GM12865 (cell line): ENCODE measurements at places on chromosomes 1 and 21.

DNA sequence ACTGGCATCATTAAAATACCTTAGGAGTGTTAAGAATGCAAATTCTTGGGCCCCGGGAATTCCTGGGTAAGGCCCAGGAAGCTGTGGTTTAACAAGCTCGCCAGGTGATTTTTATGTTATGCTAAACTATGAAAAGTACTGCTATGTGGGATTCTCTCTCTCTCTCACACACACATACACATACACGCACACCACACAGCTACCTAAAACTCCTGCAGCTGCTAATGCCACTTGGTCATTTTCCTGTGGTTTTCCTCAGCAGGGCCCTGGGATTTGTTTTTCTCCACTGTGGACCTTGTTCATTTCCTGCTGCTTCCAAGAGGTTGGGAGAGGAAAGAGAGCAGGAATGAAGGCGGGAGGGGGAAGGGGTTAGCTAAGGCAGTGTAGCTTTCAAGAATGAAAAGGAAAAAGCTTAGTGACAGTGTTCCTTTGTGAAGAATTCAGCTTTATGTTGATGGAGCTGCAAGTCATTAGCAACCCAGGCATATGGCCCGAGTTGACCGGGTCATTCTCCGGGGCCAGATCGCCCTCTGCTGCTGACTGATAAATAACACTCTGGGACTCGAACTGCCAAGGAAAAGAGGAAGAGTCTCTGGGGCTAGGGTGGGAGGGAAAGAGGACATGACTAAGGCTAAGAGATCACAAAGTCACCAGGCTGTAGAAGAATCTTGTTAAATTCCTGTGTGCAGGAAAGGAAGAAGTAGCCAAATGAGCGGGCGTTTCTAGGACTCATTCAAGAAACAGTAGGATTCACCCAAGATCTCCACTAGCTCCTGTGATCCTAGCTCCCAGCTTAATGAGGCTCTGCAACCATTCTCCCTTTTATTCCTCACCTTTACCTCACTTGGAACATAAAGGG, 30.5 kb upstream of the LRIG2 start:
- peak; percentile 84 for DNase-seq

DNA sequence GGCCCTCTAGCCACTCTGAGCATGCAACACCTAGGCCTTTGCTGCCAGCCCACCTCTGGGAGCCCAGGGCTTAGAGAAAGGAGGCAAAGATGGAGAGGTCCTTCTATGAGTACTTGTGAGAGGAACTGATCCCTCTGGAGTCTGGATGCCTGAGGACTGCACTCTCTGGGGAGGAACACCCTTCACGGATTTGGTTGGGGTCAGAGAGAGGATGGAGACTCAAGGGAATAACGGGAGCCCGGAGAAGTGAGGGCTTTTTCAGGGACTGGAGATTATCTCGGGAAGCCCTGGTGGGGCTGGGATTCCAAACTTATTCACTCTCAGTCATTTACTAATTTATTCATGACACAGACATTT, 413 bp upstream of the C1orf232 start:
- no peak for DNase-seq

DNA sequence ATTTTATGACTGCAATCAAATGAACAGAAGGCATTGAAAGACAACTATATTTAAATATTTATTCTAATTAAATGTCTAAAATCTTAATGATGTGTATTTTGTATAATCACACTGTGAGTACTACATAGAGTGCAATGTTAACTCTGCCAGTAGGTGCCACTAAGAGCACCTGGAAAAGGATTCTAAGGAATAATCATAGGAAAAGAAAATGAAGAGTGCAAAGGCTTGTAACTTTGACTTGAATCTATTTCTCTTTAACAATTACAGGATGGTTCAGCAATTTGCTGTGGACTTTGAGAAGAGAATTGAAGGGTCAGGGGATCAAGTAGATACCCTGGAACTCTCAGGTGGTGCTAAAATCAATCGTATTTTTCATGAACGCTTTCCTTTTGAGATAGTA, 200.4 kb downstream of the DNM3 start:
- no peak for DNase-seq

DNA sequence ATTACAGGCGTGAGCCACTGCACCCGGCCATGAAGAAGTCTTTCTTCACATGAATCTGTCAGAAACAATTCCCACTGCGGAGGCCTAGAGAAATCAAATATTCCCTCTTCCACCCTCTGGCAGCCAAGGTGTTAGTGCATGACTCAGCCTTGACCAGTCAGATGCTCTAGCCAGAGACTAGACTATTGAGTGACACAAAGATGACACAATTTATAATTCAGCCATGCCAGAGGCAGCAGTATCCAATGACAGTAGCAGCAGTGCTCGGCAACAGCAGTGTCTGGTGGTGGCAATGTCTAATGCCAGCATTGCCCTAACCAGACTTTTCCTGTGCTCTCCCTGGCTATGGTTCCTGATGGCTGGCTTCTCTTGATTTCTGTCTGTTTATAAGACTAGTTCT, 8.7 kb downstream of the CTXND2 start:
- DNase-seq = no peak

GRCh38 chr1:30719406-30720270, 3.7 kb downstream of the MATN1 start:
- peak; percentile 86 for DNase-seq

GRCh38 chr1:151371370-151372057, 991 bp downstream of the SELENBP1 start:
- DNase-seq = no peak

DNA sequence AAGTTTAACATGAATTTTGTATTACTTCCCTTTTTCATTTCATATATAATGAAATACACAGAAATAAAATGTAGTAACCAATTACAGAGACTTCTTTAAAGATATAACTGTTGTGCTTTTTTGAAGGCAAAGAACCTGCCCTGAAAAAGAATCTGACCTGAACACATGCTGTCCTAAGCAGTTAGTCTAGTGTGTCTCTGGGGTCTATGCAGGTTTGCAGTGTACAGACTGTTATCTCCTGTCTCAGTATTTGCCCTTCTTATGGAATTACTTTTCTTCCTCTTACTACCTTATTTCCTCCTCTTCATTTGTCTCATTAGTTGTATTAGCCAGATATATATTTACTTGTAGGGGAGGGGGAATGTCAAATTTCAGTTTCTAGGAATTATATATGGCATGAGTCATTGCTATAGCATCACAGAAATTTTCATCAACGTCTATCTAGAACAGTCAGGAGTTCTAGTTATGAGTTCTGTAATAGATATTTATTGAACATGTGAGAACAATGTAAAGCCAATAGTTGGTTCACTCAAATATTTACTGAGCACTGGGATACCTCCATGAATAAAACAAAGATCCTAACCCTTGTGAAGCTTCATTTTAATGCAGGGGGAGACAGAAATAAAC, 28.4 kb upstream of the PLEKHO1 start:
- no peak for DNase-seq

GRCh38 chr1:212433577-212434462, 1.1 kb downstream of the NENF start:
- DNase-seq = no peak

DNA sequence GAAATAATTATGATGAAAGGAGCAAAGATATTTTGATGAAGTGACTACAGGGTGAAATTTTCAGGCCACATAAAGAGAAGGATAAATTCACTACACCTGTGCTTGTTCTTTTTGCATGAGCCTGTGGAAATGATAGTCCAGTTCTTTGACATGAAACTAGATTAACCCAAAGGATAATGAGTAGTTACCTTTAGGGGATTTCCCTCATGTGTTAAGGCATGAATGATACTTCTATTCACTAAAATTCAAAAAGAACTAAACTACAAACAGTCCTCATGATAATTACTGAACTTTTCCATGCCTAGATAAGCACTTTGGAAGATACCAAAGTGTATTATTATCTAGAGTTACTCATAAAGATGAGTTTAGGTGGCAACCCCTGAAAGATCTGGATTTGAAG, 244.3 kb downstream of the PTPRC start:
- DNase-seq = no peak

- DNase-seq = no peak
Measured at GRCh38 chr1:15141935-15142539, 11.5 kb upstream of the TMEM51 start.

- DNase-seq = no peak
Measured at GRCh38 chr1:77040826-77041225, 173.5 kb downstream of the ST6GALNAC5 start.

- no peak for DNase-seq
Measured at GRCh38 chr1:156772728-156773497, 5.6 kb downstream of the PRCC start.

- no peak for DNase-seq
Measured at GRCh38 chr1:3377166-3377565, 77.3 kb upstream of the ARHGEF16 start.

GRCh38 chr1:42932442-42932941, 26.2 kb downstream of the SLC2A1 start:
- DNase-seq = no peak

- DNase-seq = peak; percentile 46
Measured at GRCh38 chr21:38505654-38506523, 7.6 kb upstream of the ERG start.

GRCh38 chr1:37574834-37575480, 18.2 kb downstream of the DNALI1 start:
- peak; percentile 14 for DNase-seq

GRCh38 chr1:214574598-214575411, 23.4 kb upstream of the PTPN14 start:
- no peak for DNase-seq

- no peak for DNase-seq
Measured at GRCh38 chr1:63688302-63688890, 85.4 kb upstream of the ROR1 start.

- peak; percentile 74 for DNase-seq
Measured at GRCh38 chr1:27556781-27557595, 47.0 kb downstream of the AHDC1 start.

- no peak for DNase-seq
Measured at GRCh38 chr1:175840787-175841186, 97.4 kb upstream of the TNR start.

- no peak for DNase-seq
Measured at GRCh38 chr1:99268021-99268420, 3.7 kb downstream of the PLPPR4 start.

DNA sequence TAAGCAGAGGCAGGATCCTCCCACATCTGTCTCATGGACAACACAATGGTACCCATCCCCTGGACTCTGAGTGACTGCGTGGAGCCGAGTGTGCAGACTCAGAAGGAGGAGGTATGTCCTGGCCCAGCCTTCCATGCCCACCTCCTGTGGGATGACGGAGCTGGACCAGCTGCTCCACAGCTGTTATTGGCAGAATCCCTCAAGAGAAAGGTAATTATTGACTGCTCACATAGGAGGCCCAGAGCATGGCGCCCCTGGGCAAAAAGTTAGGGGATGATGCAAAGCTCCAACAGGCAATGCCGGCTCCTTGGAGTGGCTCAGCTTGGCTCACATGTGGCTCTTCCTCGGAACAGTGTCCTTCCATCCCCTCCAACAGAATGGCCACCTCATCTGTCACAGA, 12.2 kb upstream of the ACTRT2 start:
- DNase-seq = no peak

DNA sequence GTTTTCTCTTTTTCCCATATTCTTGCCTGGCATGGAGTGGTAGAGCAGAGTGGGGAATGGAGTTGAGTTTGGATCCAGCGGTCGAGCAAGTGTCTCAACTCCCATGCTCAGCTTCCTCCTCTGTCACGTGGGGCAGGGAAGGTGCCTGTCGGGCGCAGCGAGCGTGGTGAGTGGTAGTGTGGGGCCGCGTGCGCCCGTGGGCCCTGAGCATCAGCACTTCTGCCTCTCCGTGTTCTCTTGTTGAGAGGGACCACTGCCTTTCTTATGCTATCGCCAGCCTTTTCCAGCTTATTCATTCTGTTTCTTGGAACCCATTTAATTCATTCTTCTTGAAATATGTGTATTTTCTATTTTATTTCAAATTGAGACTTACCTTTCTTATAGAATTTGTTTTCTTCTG, 65.1 kb downstream of the ADARB1 start:
- no peak for DNase-seq

DNA sequence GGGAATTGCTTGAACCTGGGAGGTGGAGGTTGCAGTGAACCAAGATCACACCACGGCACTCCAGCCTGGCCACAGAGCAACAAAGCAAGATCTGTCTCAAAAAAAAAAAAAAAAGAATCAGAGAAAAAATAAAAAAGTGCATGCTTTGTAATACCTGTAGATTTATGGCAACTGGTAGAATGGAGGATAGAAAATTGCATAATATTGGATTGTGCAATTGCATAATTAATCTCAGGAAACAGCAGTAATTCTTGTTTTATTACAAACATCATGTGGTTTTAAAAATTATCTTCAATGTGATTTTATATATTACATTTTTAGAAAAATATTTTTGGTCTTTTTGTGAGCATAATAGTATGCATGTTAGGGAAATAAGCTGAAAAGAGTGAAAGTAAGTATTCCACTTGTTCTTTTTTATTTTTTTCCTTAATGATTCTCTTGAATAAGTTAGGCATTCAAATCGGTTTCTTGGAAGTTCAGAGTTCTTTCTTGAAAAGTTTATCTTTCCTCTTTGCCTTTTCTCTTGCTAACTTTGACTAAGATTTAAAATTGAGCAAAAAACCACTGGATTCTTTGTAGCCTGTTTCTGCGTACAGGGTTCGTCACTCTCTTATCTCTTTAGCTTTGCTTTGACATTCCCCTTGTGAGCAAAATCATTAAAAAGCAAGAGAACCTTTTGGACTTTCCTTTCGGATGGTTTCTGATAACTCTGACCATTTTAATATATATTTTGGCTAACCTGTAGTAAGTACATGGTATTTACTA, 127.5 kb upstream of the ADAMTS5 start:
- DNase-seq = no peak

DNA sequence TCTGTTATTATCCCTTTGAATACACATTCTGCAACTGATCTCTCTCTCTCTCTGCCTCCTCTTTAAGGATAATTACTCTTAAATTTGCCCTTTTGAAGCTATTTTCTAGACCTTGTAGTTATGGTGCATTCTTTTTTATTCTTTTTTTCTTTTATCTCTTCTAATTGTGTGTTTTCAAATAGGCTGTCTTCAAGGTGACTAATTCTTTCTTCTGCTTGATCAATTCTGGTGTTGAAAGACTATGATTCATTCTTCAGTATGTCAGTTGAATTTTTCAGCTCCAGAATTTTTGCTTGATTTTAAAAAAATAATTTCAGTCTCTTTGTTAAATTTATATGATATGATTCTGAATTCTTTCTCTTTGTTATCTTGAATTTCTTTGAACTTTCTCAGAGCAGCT, 95.6 kb upstream of the GPR52 start:
- no peak for DNase-seq

DNA sequence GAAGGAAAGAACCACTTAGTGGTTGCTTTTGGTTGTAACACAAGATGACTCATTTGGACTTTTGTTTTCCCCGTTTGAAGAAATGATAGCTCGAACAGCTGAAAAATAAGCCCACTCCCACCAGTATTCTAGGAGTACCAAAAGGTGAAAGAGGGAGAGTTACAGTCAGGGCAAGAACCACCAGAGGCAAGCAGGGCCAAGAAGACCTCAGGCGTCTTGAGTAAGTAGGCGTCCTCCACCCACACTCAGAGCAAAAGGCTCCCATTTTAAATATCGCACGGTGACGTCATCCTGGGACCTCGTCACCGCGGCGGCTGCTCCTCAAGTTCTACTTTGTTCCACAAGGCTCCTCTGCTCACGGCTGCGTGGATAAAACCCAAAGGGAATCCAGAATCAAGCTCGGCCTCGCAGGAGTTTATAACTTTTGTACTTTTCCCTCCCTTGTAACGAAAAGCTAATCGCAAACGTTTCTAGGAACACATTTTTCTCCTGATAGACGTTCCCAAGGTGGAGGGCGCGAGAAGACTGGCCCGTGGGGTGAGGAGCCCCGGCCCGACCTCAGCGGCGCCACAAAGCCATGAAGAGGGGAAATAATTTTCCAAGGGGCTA, 1.2 kb downstream of the BTG3 start:
- DNase-seq = peak; percentile 86
